NCI-H2171 (cell line): ENCODE measurements at places on chromosomes 3 and 15.
A peak's percentile ranks its signal among the peaks of the same experiment; 100 is the strongest.

DNA sequence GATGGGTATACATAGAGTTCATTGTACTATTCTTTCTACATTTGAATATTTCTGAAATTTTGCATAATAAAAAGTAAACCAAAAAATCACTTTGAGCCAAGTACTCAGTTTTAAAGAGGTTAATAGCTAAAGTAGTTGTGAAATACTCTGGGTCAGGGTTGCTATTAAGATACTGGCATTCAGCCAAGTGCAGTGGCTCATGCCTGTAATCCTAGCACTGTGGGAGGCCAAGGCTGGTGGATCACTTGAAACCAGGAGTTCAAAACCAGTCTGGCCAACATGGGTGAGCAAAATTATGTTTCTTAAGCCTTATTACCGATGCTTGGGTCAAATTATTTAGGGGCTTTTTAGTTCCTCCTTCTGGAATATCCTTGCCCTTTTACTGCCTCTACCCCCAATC lies 122.0 kb upstream of the MELTF start:
- DNase-seq: no peak

DNA sequence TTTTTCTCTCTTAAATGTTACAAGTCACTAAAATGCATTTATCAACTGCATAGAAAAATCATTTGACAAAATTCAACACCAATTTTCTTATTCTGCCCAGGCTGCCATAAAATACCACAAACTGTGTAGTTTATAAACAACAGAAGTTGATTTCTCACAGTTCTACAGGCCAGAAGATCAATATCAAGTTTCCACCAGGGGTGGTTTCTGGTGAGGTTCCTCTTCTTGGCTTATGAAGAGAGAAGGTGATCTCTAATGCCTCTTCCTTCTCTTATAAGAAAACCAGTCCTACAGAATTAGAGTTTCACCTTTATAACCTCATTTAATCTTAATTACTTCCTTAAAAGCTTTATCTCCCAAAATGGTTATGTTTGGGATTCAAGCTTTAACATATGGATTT lies 10.9 kb upstream of the CD200R1L start:
- no peak for DNase-seq

- DNase-seq: no peak
Observed at GRCh38 chr3:45988804-45989203, 6.8 kb downstream of the FYCO1 start.

GRCh38 chr3:184373422-184373821 lies 4.6 kb downstream of the THPO start:
- DNase-seq: no peak

GRCh38 chr15:72339777-72340177 lies 19.8 kb upstream of the CELF6 start:
- peak; percentile 72 for DNase-seq

DNA sequence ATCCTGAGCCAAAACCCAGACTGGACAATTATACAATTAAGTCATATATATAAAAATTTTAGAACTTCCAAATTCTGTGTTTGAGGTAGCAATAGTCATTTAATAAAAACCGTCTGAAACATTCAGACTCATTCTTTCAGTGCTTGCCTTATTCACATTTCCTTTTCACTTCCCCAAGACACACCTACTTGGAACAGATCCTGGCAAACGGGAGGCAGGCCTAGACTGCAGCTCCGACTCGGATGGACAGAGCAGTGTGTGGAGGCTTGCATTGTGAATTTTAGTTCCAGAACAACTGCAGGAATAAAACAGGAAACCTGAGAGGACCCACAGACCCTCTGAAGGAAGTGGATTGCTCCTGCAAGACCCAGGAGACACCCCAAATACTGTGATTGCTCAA lies 341.4 kb downstream of the CNTN3 start:
- DNase-seq: no peak

- no peak for DNase-seq
Observed at GRCh38 chr15:89052474-89052873, 35.8 kb upstream of the ABHD2 start.

DNA sequence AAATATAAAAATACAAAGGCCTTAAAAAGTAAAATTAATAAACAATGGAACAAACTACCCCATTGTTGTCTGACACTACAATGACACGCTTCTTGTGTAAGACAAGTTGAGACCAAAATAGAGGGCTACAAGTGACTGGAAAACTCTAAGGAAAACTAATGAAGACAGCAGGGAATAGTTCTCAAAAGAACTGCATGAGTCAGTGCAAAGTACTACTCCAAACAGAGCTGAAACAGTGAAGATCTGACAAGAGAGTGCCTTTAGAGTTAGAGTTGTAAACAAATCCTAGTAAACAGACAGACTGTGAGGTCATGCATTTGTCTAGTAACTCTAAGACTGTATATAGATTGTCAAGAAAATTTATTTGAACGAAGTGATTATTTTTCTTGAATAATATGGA lies 233.9 kb downstream of the BBX start:
- no peak for DNase-seq

DNA sequence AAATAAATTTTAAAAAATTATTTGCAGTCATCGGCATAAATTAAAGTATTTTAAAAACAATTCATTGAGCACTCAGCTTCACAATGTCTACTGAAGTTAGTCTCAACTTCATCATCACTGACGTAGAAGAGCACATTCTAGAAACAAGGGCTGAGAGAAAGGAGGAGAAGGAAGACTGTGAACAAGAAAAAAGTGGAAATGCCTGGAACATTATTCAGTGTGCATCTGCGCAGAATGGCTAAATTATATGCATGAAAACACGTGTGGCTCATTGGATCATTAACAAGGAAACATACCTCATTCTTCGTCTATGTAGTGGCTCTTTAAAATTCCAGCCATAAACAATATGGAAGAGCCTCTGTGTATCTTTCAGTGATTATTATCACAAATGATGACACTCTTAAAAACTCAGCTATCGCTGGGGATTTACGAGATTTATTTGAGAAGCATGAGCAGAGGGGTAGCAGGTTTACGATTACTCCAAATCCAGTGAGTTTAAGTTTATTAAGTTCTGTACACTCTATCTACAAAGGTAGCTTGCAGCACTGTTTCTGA lies 404.2 kb upstream of the CDIN1 start:
- DNase-seq: no peak

GRCh38 chr3:67415511-67415910 lies 238.9 kb downstream of the SUCLG2 start:
- no peak for DNase-seq
